ENCODE measurements at places on chromosomes 13 and 19. TPM values are rescaled to one million over a fixed set of nuclear protein-coding genes. Genes with fewer than 3 reads are reported as not detected.

GRCh38 chr13:98129059-98129746 is 13.7 kb upstream of the FARP1 start:
- no peak for DNase-seq

DNA sequence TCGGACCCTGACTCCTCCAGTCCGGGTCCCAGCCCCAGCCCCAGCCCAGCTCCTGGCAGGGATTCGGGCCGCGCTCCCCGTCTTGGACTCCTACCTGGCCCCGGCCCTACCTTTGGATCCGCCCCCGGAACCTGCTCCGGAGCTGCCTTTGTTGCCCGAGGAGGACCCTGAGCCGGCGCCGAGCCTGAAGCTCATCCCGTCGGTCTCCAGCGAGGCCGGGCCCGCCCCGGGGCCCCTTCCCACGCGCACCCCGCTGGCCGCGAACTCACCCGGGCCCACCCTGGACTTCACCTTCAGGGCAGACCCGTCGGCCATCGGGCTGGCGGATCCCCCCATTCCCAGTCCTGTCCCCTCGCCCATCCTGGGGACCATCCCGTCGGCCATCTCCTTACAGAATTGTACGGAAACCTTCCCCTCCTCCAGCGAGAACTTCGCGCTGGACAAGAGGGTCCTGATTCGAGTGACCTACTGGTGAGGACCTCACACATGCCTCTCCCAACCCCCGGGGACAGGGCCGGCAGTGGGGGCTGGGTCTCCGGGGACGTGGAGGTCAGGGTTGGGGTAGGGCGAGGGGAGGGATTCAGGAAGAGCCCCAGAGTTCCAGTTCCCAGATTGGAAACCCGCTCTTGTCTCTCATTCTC is 732 bp downstream of the SELENOV start:
- no peak for DNase-seq

DNA sequence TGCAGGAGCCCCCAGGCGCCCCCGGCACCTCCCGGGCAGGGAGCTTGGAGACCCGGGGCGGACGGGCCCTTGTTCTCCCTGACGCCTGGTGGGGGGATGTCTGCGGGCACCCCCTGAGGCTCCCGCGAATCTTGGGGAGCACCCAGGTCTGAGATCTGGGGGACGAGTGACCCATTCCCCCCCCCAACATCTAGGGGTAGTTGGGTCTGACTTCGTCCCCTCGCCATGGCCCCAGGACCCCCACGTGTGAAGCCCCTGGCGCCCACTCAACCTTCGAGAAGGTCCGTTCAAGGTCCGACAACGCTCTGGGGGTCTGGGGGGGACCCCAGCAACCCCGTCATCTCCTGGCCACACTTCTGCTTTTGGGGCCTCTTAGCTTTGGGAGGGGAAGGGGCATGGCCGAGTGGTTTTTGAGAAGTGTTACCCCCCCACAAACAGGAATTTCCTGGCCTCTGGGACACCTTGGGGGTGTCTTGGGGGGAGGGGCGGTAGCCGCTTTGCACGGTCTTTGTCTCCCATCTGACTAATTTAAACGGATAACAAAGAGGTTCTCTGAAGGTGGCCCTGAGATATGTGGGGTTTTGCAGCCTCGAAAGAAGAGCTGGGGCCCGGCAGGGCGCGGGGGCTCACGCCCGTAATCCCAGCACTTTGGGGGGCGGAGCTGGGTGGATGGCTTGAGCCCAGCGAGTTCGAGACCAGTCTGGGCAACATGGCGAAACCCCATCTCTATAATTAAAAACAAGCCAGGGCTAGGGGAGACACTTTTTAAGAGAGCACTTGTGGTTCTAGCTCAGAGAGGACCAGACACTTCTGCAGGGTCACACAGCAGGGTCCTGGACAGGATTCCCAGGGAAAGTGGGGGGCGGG is 608 bp downstream of the CNN2 start:
- no peak for DNase-seq

DNA sequence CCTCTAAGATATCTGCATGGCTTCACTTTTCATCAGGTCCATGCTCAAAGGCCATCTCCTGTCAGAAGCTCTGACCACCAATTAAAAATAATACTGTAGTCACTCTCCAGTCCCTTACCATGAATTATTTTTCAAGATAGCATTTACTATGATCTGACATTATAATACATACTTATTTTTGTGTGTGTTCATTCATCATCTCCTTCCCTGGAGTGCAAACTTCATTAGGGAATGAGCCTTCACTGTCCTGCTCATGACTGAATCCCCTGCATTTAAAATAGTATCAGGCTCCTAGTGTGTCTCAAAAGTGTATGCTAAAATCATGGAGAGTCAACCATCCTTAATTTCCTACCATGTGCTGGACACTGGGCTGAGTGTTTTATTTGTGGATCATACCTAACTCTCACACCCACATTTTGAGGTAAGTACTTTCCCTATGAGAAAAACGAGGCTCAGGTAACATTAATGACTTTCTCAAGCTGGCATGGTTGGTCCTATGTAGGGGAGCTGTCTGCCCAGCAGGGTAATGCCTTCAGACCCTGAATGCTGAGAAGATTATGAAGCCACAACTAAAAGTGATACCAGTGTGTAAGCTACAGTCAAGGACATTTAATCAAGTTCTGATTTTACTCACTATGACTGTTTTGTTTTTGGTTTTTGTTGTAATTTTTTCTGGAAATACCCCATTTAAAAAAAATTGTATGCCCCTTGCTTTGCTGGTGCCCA is 16.3 kb downstream of the PLA2G4C start:
- no peak for DNase-seq

The EVI5L gene
- 15.4 TPM for total RNA-seq

- DNase-seq = no peak
These were observed 241.9 kb downstream of the UQCRFS1 start for GRCh38 chr19:28971049-28971448.

The LONP1 gene
- 63.9 TPM for total RNA-seq

GRCh38 chr13:98576200-98576945 is 534 bp downstream of the STK24 start:
- DNase-seq = no peak

GRCh38 chr13:23688336-23688735 is 118.1 kb downstream of the TNFRSF19 start:
- no peak for DNase-seq

- DNase-seq = no peak
These were observed 6.2 kb upstream of the IRS2 start for GRCh38 chr13:109792416-109793059.

The RASAL3 gene
- 4.1 TPM for total RNA-seq

DNA sequence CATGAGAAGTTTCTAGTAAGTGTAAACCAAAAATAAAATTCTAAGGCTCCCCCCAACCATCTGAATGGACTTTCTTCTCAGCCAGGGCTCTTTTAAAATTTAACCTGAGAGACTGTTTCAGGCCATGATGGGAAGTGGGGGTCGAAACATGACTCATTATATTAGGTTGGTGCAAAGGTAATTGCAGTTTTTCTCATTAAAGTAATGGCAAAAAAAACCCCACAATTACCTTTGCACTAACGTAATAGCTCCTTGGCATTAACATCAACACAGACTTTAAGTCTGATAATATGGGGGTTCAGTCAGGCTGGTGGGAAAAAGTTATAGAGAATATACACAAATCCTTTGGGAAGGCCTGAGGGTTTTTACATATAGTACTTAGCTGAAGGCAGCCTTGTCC is 9.4 kb upstream of the SPART start:
- no peak for DNase-seq

The APLP1 gene
- 3.5 TPM for total RNA-seq

The RNF17 gene
- total RNA-seq = 0.58 TPM

GRCh38 chr13:43095771-43096719 is 72.7 kb downstream of the DNAJC15 start:
- no peak for DNase-seq

GRCh38 chr13:104968876-104969275 is 1566.6 kb downstream of the EFNB2 start:
- no peak for DNase-seq

GRCh38 chr19:8835446-8835845 is 3.3 kb downstream of the MBD3L1 start:
- DNase-seq = no peak

GRCh38 chr19:48819366-48819816 is 8.6 kb upstream of the BCAT2 start:
- peak; percentile 92 for DNase-seq

GRCh38 chr13:44155422-44156293 is 218.0 kb upstream of the SERP2 start:
- no peak for DNase-seq

DNA sequence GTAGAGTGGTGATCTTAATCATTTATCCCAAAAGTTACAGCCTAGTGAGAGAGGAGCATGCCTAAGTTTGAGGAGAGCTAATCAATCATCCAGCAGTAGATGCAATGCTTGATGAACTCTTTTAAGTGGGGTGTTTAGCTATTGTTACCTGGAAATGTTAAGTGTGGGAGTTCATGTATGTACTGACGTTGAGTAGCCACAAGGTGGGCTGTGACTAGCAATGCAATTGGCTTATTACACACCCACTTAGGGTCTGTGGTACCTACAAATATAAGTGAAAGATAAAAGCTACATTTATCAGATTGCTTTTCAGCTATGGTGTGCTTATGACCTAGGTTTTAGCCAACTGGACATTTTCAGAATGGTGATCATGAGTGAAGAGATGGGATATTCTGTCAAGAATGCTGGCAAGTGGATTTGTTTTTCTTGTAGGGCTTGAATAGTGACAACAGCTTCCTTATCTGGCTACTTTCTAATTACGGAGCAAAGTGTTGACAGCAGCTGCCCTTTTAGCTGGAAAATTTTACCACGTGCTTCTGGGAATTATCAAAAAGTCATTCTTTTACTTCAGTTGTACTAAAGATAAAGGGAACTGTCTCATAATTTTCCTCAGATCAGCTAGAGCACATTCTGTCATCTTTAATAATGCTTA is 170.6 kb downstream of the POSTN start:
- DNase-seq = no peak

- no peak for DNase-seq
These were observed 418.9 kb downstream of the KLF12 start for GRCh38 chr13:73715114-73715910.

GRCh38 chr13:111630406-111630805 is 310.0 kb downstream of the TEX29 start:
- DNase-seq = no peak

The APOE gene
- 162 TPM for total RNA-seq

DNA sequence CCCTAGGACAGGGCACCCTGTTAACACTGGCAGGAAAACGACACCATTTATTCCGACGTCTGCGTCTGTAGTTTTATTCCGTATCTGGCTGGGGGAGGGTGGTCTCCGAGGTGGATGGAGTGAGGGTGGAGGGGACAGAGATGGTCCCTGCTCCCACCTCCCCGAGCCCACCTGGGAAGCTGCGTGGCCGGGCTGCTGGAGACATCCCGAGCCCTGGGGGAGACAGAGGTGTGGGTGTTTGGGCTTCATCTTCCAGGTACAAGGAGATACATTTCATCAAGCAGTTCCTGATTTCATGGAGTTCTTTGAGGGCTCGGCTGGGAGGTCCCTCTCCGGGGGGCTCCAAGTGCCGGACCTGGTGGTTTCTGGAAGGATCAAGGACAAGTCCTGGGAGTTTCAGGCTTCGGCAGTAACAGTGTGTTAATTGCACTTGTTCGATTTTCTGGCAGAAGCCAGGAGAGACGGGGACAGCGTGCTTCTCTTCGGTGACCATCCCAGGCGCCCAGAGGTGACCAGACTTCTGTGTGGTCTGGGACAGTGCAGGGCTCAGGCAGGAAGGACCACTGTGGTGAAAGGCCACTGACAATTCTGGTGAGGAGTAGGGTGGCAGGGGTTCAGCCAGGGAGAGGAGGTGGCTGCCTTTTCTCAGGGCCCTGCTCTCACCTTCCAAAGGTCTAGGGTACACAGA is 20.1 kb upstream of the MKNK2 start:
- no peak for DNase-seq

The AP1M1 gene
- 110 TPM for total RNA-seq

The F7 gene
- 0.35 TPM for total RNA-seq

The FBXO17 gene
- total RNA-seq = 28.4 TPM

DNA sequence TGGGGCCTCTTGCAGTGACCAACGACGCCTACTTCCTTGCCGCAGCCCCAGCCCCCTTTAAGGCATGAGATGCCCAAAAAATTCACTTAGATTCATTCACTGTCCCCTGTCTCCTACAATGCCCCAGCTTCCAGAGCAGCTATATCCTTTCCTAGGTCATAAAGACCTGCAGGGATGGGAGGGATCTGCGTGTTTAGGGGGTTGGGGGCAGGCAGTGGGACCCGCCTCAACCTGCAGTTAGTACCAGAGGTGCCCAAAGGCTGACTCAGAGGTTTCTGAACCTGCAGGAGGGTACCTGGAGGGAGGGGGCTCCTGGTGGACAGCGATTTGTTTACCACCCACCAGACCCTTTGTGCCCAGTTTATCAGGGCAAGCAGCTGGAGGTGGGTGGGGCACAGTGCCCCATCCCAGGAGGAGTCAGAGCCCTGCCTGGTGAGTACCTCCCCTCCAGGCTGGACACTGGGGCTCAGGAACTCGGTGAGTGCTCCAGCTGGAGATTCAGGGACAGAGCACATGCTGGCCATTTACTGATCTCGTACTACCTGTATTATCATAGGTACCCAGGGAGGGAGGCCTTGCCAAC is 10.1 kb downstream of the RPS28 start:
- no peak for DNase-seq

DNA sequence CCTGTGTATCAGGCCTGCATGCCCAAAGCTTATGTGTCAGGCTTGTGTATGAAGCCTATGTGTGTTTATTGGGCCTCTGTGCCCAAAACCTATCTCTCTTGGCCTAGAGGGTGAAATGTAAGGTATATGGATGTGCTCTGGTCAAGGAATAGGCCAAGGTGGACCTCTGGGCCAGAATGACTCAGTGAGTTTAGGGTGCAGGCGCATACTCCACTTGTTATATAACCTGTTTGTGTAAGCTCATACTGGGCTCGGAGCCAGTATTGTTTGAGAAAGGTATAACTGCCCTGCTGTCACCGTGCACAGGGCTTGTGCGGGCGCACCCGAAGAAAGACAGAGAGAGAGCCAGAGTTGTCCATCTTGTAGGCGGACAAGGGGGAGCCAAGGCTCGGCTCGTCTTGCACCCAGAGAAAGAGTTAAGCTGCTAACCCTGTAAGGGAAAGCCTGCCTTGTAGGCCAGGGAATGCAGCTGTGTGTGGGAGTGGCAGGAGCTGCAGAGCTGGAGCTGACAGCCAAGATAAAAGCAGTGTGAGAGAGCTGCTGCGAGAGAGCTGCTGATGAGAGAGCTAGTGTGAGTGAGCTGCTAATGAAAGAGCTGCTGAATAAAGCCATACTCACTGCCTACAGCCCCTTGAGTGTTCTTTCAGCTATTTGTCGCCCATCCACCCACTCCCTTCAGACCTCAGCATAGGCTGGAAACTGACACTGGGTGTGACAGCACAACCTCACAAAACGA is 43.4 kb upstream of the N4BP2L1 start:
- no peak for DNase-seq

The IGFL2 gene
- not detected for total RNA-seq

The ZNF284 gene
- total RNA-seq = 1.9 TPM

- DNase-seq = no peak
These were observed 830 bp downstream of the MICOS13 start for GRCh38 chr19:5679289-5680083.

- no peak for DNase-seq
These were observed 19.3 kb downstream of the FBXO17 start for GRCh38 chr19:38956264-38956663.
